ENCODE measurements at places on chromosomes 2 and 18. TPM values are rescaled to one million over a fixed set of nuclear protein-coding genes. Genes with fewer than 3 reads are reported as not detected.

The HOXD9 gene
- polyA plus RNA-seq = not detected

The ASTL gene
- polyA plus RNA-seq = not detected

The LGALSL gene
- polyA plus RNA-seq = 64.9 TPM

The NEB gene
- polyA plus RNA-seq = 0.16 TPM

The PLEK gene
- polyA plus RNA-seq = 0.28 TPM

The FAM237A gene
- not detected for polyA plus RNA-seq

The NCKAP1 gene
- polyA plus RNA-seq = 176 TPM

The CYTIP gene
- polyA plus RNA-seq = not detected

The PROC gene
- 0.16 TPM for polyA plus RNA-seq

The CNTNAP5 gene
- not detected for polyA plus RNA-seq

The NDUFS1 gene
- 83.7 TPM for polyA plus RNA-seq

The CTLA4 gene
- polyA plus RNA-seq = not detected

The ZAP70 gene
- polyA plus RNA-seq = 7.3 TPM

The FAM210A gene
- polyA plus RNA-seq = 25.3 TPM

The MARCO gene
- polyA plus RNA-seq = 0.17 TPM

The ABCG5 gene
- polyA plus RNA-seq = not detected

The CABYR gene
- 6.9 TPM for polyA plus RNA-seq

The ASAP2 gene
- polyA plus RNA-seq = 54.2 TPM

The LIPG gene
- polyA plus RNA-seq = 200 TPM

The NAT8 gene
- not detected for polyA plus RNA-seq

The TNFRSF11A gene
- 0.40 TPM for polyA plus RNA-seq

The CXCR2 gene
- polyA plus RNA-seq = 1.5 TPM

The SLC5A7 gene
- polyA plus RNA-seq = not detected

The ARMC9 gene
- 16.5 TPM for polyA plus RNA-seq

The HOXD12 gene
- polyA plus RNA-seq = not detected

The DTYMK gene
- 31.6 TPM for polyA plus RNA-seq

The DSG1 gene
- 68.0 TPM for polyA plus RNA-seq

The PSMA8 gene
- not detected for polyA plus RNA-seq

The CRIM1 gene
- 116 TPM for polyA plus RNA-seq

The RGPD3 gene
- polyA plus RNA-seq = 0.06 TPM

The ALPG gene
- polyA plus RNA-seq = not detected

All from keratinocyte (primary cell).